ENCODE measurements at places on chromosomes 7 and 10.

DNA sequence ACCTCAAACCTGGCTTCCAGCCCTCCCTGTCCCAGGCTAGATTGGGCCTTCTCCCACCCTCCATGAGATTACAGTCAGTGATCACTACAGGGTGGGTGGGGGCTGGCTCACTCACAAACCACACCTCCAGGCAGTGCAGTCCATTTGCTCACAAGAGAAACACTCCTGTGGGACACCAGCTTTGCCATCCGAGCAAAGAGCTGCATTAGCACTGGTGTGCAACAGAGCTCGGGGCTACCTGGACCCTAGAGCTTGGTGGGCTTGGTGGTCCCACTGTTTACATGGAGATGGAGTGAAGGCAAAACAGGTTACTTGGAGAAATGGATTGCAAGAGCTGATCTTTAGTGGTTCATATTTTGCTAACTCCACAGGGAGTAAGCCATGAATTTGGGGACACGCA is 451.7 kb upstream of the ZMIZ1 start:
- no peak for DNase-seq

- DNase-seq: peak; percentile 34
Observed at GRCh38 chr10:66180581-66181318, 745.1 kb upstream of the LRRTM3 start.

- DNase-seq: no peak
Observed at GRCh38 chr10:52332815-52333214, 18.7 kb downstream of the DKK1 start.

DNA sequence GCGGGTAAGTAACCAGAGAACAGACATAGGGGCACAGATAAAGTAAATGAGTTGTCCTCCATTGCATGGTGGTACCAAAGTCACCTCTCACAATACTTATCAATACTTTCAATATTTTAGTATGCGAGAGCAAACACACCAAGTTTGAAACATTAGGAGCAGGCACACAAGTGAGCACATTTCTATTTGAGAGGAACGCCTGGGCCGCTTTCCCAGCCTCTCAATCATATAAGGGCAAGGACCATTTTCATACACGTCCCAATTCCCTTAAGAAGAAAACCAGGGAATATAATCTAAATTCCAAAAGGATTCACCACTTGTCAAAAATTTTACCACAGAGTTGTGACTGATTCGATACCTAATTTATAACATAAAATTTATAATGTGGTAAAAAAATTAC is 7.5 kb downstream of the LMOD2 start:
- DNase-seq: no peak

- DNase-seq: no peak
Observed at GRCh38 chr7:115962340-115962739, 68.2 kb downstream of the TFEC start.

DNA sequence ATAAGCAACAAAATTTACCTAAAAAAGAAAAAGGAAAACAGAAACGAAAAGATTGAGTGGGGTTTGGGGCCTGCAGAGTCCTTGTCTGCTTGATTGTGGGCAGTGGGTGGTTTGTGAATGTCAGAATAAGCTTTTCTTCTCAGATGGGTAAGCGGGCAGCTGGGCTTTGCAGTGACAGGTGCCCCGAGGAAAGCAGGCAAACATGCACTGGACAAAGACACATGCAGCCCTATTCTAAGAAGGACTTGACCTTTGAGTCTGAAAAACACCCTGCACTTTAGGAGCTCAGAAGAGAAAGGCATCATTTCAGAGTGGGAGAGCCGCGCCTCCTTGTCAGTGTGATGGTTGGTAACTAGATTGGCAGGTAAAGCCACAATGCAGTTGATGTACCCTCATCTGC is 562.7 kb downstream of the PTPRN2 start:
- no peak for DNase-seq

GRCh38 chr7:142811154-142811737 is 40.5 kb downstream of the PRSS2 start:
- DNase-seq: no peak

DNA sequence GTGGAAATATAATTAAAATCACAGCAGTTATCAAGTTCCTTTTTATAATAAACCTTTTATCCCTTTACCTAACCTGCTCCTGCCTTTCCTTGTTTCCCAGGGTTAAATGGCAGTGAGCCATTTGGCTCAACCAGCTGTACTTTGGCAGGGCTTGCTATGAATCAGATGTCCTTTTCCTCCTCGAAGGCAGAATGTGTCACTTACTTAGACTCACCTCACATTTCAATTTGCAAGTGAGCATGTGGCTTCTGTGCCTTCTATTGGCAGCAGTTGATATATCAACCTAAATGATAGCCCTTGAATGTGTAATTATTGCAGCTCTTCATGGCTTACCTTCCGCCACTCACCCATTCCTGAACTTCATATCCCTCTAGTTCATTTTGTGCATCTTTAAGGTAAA is 301.7 kb downstream of the CSTF2T start:
- DNase-seq: no peak

- no peak for DNase-seq
Observed at GRCh38 chr10:72846238-72846637, 47.3 kb upstream of the OIT3 start.

DNA sequence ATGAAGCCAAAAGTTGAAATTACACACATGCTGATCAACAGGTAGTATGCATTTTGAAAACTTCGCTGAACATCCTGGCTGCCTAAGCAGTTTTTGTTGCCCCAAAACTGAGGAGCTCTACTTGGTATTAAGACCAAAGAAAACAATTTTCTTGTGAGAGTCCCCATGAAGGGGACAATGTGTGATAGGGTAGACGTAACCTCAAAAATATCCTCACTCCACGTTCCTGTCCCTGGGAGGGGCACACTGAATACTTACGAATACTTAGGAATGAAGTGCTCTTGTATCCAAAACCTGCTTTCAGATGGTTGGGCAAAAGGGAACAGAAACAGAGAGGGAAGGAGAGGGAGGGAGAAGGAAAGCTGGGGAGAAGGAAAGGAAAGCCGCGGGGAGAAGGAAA is 24.7 kb downstream of the CCDC6 start:
- no peak for DNase-seq

DNA sequence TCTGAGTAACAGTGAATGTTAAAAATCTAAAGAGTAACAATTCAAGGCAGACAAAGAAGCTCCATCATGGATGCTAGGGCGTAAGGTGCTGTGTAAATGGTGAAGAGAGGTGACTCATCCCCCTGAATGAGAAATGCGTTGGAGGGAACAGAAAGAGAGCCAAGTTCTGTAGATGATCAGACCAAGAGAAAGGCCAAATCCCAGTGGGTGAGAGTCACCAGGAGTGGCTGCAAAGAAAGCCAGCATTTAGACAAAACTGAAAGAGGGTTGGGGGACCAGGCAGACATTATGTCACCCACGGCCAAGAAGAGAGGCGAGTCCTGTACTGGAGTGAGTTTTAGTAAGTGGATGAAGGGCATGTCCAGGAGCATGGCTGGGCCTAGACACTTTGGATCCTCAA is 153.1 kb downstream of the TRIL start:
- DNase-seq: no peak

- DNase-seq: no peak
Observed at GRCh38 chr10:89481662-89482061, 53.7 kb downstream of the SLC16A12 start.

- no peak for DNase-seq
Observed at GRCh38 chr10:103613616-103614015, 120.1 kb downstream of the NEURL1 start.

DNA sequence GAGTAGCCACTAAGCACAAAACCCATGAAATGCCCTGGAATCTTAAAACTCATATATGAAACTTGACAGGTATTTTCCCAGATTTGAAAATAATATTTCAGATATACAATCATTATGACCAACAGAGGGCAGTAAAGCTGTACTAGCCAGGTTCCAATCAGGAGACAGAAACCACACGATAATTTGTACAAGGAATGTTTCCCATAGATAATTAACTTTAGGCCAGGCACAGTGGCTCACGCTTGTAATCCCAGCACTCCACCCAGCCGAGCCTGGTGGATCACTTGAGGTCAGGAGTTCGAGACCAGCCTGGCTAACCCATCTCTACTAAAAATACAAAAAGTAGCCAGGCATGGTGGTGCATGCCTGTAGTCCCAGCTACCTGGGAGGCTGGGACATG is 31.0 kb upstream of the NUB1 start:
- DNase-seq: no peak

GRCh38 chr7:79620291-79620690 is 166.8 kb upstream of the MAGI2 start:
- no peak for DNase-seq

DNA sequence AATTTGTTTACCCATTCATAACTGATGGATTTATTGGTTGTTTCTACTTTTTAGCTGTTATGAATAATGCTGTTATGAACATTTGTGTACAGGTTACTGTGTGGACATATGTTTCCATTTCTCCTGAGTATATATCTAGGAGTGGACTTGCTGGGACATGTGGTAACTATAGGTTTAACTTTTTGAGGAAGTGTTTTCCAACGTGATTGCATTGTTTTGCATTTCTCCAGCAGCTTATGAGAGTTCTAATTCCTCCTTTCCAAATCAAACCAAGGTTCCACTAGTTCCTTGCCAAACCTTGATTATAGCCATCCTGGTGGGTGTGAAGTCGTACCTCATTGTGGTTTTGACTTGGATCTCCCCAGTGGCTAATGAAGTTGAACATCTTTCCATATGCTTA is 2.6 kb upstream of the PRF1 start:
- no peak for DNase-seq

DNA sequence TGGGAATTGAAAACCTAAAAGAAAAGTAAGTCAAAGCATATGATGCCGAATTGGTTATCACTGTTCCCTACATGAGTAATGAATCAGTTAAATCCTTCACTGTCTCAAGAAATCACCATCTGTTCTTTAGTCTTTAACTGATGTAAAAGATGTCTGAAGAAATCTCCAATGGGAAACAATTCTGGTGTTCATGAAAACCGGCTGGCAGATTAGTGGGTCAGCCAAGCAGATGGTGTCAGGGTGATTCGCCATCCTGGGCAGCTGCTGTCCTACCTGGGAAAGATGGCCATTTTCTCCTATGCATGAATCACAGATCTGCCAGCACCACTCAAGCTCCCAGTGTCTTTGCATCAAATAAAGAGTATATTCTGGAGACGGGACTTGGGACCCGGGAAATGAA is 925.2 kb upstream of the GHITM start:
- DNase-seq: no peak

DNA sequence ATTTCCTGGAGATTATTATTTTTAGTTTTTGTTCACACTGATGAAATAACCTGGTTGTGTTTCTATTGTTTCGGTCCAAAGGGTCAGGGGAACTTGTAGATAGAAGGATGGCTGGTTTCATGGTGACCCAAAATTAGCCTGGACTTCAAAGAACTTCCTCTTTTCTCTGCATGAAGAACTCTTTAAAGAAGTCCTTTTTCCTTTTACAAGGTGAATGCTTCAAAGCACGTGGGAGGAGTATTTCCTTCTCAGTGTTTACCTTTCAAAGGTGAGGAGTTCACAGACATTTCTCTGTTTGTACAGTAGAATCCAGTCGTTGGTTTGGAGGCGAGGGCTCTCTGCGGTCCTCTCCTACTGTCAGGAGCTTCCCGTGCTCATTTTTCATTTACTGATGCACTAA is 561.7 kb downstream of the GATA3 start:
- no peak for DNase-seq

DNA sequence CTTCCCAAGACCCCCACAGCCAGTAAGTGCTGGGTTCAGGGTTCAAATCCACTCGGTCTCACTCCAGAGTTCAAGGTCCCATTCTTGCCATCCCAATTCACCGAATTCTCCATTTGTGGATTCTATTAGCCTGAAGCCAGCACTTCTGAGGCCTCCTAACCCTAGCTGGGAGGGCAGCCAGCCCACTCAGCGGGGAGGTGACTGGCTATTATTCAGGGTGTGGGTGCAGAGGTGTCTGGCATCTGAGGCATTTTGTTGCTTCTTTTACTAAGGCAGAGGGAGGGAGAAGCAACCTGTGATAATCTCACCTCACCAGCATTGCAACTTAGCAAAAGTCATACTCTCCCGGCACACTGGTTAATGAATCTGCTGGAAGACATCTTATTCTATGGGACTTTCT is 8.7 kb upstream of the PTPRN2 start:
- DNase-seq: no peak

GRCh38 chr7:77757589-77757988 is 40.6 kb downstream of the TMEM60 start:
- peak; percentile 47 for DNase-seq

GRCh38 chr7:135333200-135333599 is 99.6 kb downstream of the STRA8 start:
- no peak for DNase-seq

DNA sequence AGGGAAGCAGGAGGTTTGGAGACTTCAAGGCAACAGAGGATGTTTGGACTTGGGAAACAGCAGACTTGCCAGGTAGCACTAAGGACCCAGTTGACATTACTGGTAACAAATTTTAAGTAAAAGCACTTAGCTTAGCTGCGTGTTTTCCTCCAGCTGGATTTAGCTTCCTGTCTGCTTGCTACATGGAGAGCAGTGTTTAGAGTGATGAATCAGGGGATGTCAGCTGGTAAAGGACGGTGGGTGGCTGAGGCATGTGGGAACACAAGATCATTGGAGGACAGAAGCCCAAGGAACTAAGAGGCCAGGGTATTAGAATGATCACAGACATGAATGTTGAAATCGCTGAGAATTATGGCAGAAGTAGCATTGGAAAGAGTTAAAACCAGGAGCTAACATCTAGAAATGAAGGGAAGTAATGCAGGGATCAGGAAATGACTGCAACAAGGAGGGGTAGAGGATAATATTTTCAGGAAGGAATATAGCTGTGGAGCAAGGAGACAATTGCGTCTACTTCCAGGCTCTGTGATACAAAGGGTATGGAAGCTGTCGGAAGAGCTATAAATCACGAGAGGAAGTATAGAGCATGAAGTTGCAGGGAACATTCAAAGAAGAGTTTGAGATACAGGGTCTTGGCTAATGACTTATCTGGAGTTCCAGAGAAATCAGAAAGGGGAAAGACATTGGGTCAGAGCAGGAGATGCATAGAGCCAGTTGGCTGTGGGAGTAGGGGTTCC is 34.4 kb downstream of the CALD1 start:
- no peak for DNase-seq

- no peak for DNase-seq
Observed at GRCh38 chr7:88866265-88866863, 70.8 kb upstream of the TEX47 start.

DNA sequence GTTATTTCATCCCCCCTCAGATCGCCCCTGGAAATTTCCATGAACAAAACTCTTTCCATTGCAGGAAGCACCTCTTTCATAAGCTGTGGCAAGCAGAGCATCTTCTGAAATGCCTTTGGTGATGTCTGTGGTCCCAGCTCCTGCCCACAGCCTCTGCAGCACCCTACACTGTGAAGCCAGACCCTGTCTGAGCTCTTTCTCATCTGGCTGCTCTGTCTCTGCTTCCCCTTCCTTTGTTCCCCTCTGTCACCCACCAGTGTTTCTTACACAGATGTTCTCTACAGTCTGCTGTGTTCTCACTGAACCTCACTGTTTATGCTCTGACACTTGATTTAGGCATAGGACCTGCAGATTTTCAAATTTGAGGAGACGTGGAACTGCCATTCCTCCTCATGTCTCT is 1.9 kb upstream of the TAS2R39 start:
- no peak for DNase-seq

GRCh38 chr7:33671531-33672262 is 233.6 kb upstream of the BMPER start:
- peak; percentile 10 for DNase-seq

GRCh38 chr10:113746217-113746957 is 5.1 kb upstream of the PLEKHS1 start:
- no peak for DNase-seq

- DNase-seq: no peak
Observed at GRCh38 chr7:31788883-31789680, 102.1 kb downstream of the PPP1R17 start.
